ENCODE measurements at places on chromosomes 7 and 10. TPM values are rescaled to one million over a fixed set of nuclear protein-coding genes. Genes with fewer than 3 reads are reported as not detected.

CPA1 gene
- total RNA-seq: 37.8 TPM

GPR141 gene
- total RNA-seq: not detected

VSTM4 gene
- total RNA-seq: 9.8 TPM

- no peaks in the 10 kb centered on the region for H3K36me3 ChIP-seq
- H3K4me1 ChIP-seq: no peaks in the 10 kb centered on the region
- H3K4me3 ChIP-seq: no peak overlapping the region
- no peak for DNase-seq
These were observed 145.4 kb upstream of the ASAH2 start for GRCh38 chr10:50396491-50397311.

- H3K27ac ChIP-seq: no peak overlapping the region
- no peaks in the 10 kb centered on the region for H3K27me3 ChIP-seq
- no peak overlapping the region for H3K4me3 ChIP-seq
- peaks cover 39% of the 10 kb centered on the region for H3K36me3 ChIP-seq
These were observed 166.0 kb downstream of the RNF216 start for GRCh38 chr7:5615190-5616070.

- H3K27me3 ChIP-seq: no peaks in the 10 kb centered on the region
- peaks cover 3% of the 10 kb centered on the region for H3K4me1 ChIP-seq
- H3K27ac ChIP-seq: no peak overlapping the region
- H3K4me3 ChIP-seq: peak overlapping the region; percentile 47
These were observed 179 bp downstream of the PDE1C start for GRCh38 chr7:32070051-32070405.
